Right renal pelvis (tissue), 4 donors: ENCODE measurements at places on chromosomes 5 and 9.

- no peak for DNase-seq
These were observed 8.6 kb downstream of the ZFP62 start for GRCh38 chr5:180852495-180852894.

GRCh38 chr5:157672976-157673375, 1.6 kb downstream of the C5orf52 start:
- DNase-seq: no peak

DNA sequence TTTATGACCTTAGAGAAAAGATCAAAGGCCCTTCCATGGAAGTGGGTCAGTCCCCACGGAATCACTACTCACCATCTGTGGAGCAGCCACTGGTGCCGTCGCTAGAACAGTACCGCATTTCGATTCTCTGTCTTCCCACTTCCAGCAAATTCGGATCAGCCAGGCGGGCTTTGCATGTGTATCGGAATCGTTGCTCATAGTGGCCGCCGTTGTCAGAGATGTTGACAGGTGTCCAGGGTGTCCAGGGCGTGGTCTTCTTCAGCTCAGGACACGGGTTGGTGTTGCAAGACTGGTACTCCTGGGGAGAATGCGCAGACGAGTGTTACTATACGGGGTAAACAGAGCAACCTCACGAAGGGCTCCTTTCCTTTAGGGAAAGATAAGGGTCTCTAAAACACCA, 479.5 kb downstream of the SEMA5A start:
- DNase-seq: no peak

- no peak for DNase-seq
These were observed 54.1 kb downstream of the ERMP1 start for GRCh38 chr9:5778805-5779204.

GRCh38 chr9:33044677-33045282, 19.7 kb downstream of the DNAJA1 start:
- no peak for DNase-seq

DNA sequence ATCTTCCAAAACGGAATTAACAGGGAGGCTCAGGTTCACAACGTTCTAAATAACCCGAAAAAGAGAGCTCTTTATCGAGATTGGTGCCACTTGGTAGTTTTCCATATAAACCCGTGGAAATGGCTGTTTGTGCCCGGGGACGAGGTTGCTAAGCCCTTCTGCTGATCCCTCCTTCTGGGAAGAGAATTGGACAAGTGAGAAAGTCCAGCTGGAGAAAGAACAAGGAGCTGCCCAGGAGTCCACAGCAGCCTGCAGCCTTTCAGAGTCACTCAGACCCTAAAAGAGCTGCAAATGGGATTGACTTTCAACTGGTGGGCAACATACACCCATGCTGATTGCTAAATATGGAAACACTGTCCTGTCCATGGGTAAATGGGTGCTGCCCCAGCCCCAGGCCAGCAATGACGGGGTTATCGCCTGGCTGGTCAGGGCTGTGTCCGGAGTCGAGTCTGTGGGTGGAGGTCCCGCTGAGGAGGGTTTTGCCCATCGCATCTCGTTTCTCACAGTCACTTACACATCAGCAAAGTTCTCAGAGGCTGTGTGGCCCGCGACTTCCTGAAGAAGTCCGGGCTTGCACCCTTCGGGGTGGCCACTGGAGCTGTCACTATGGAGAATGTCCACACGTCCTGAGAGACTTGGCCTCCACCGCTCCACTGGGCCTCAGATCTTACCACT, 40.7 kb upstream of the HSD17B3 start:
- DNase-seq: no peak

- DNase-seq: no peak
These were observed 49.9 kb downstream of the ADAMTS12 start for GRCh38 chr5:33841891-33842290.
